Regular cardiac myocyte (primary cell): ENCODE measurements at places on chromosomes 4 and X. TPM values are rescaled to one million over a fixed set of nuclear protein-coding genes. Genes with fewer than 3 reads are reported as not detected.

PLS3 gene
- 584 and 611 TPM in 2 replicates for total RNA-seq

MAGEB10 gene
- not detected in 2 replicates for total RNA-seq

GAGE1 gene
- not detected in 2 replicates for total RNA-seq

TMEM271 gene
- total RNA-seq, result not detected in 2 replicates

NXF2B gene
- total RNA-seq, result not detected in 2 replicates

ADD1 gene
- total RNA-seq, result 107 and 134 TPM in 2 replicates

PITX2 gene
- 0.28 and 0.77 TPM in 2 replicates for total RNA-seq

PF4V1 gene
- total RNA-seq, result 10.2 and 16.1 TPM in 2 replicates

AMBN gene
- not detected in 2 replicates for total RNA-seq

AGA gene
- 10.4 and 28.2 TPM in 2 replicates for total RNA-seq

ARHGAP4 gene
- total RNA-seq, result 0.38 and 0.85 TPM in 2 replicates

NOP14 gene
- total RNA-seq, result 17.8 and 38.9 TPM in 2 replicates

CENPVL1 gene
- total RNA-seq, result not detected in 2 replicates

SH3D19 gene
- 13.4 and 19.2 TPM in 2 replicates for total RNA-seq

FAT4 gene
- 4.4 and 11.6 TPM in 2 replicates for total RNA-seq

ADH7 gene
- not detected in 2 replicates for total RNA-seq

FAAH2 gene
- not detected in 2 replicates for total RNA-seq

DMP1 gene
- total RNA-seq, result not detected in 2 replicates

KIAA1210 gene
- total RNA-seq, result not detected in 2 replicates

LAMP2 gene
- total RNA-seq, result 114 and 224 TPM in 2 replicates

ATP2B3 gene
- total RNA-seq, result not detected in 2 replicates

DCX gene
- not detected in 2 replicates for total RNA-seq

PRMT9 gene
- 10.5 and 13.0 TPM in 2 replicates for total RNA-seq

METTL14 gene
- 37.4 and 77.5 TPM in 2 replicates for total RNA-seq

G6PD gene
- total RNA-seq, result 29.0 and 62.9 TPM in 2 replicates

TIGD4 gene
- total RNA-seq, result 0.19 and 0.28 TPM in 2 replicates

ANTXR2 gene
- 157 and 218 TPM in 2 replicates for total RNA-seq

LRAT gene
- not detected in 2 replicates for total RNA-seq

SSX3 gene
- total RNA-seq, result not detected in 2 replicates
